Mucosa of gallbladder (tissue), 1 donor: ENCODE measurements at places on chromosomes 3 and 15.

- no peak for DNase-seq
Measured at GRCh38 chr15:100235030-100235617, 106.7 kb downstream of the ADAMTS17 start.

- no peak for DNase-seq
Measured at GRCh38 chr15:80820092-80820491, 40.9 kb downstream of the CEMIP start.

- no peak for DNase-seq
Measured at GRCh38 chr3:96449346-96449745, 365.0 kb upstream of the EPHA6 start.

DNA sequence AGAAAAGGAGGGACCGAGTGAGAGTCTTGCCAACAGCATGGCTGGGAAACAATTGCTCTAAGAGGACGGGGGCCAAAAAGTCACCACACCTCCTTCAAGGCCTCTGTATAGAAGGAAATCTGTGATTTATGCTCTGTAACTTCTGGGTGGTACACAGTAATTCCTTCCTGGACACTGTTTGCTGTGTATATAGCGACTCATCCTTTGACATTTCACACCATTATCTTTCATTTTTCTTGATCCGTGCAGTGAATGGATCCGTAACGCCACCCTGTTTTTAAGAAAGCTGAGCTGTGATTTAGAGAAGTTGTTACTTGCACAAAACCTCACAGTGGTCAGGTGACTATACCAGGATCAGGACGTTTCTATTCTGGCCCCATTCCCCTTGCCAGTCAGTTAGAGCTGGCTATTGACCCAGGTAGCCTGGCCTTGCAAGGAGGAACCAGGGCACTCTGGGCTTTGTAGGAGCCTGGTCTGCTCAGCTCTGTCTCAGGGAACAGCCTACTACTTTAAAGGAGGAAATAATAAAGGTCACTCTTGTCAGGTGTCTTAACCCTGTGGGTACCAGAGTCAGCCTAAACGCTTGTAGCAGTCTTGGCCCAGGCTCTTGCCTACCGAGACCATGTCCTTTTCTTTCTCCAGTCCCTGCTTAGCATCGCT lies 86.5 kb upstream of the MYZAP start:
- no peak for DNase-seq

GRCh38 chr3:52507359-52507758 lies 12.2 kb downstream of the STAB1 start:
- DNase-seq: no peak

DNA sequence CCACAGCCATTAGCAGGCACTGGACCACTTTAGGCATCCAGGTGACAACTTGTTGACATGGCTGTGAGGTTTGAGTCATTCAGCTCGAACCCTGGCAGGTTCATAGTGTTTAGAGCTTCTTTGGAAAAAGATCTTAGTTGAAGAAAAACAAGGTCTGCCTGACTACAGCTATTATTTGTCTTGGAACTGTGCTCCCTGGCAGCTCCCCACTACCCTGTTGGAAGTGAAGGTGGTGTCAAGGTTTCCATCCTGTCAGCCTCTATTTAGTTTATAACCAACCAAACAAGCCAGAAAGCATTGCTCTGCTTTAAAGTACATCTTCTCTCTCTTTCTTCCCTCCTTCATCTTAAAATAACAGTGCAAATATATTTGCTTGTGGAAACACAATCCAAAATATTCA lies 56.8 kb downstream of the KAT2B start:
- no peak for DNase-seq

GRCh38 chr3:34200576-34200975 lies 402.1 kb downstream of the PDCD6IP start:
- DNase-seq: no peak

GRCh38 chr3:147423537-147423797 lies 14.3 kb downstream of the ZIC1 start:
- no peak for DNase-seq

DNA sequence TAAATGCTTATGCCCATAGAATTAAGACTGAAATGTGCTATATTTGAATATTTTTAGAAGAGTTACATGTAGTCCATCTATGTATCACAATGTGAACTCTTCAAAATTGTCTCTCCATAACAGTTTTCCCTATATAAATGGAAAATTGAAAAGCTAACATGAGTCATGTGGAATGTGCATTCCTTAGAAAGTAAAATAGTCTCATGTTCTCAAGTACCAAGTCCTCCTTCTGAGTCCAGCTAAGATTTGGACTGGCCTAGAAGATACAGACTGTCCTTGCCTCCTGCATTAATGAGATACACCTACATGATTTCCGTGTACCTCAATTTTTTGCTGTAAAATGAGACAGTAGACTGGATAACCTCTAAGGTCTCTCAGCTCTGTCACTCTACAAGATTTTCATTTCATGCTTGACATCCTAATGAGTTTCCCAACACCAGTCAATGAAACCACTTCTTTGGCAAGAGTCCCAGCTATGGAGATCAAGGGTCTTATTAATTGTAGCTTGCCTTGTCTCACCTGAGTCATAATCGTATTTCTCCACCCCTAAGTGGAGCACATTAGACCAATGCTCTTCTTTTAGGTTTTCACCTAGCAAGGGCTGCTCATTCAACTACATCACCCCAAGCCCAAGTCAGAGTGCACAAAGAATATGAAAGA lies 350.6 kb upstream of the IL12A start:
- no peak for DNase-seq

- DNase-seq: peak; percentile 70
Measured at GRCh38 chr3:64187065-64187959, 38.0 kb downstream of the PRICKLE2 start.

GRCh38 chr15:45871121-45871855 lies 236.5 kb downstream of the SQOR start:
- no peak for DNase-seq

DNA sequence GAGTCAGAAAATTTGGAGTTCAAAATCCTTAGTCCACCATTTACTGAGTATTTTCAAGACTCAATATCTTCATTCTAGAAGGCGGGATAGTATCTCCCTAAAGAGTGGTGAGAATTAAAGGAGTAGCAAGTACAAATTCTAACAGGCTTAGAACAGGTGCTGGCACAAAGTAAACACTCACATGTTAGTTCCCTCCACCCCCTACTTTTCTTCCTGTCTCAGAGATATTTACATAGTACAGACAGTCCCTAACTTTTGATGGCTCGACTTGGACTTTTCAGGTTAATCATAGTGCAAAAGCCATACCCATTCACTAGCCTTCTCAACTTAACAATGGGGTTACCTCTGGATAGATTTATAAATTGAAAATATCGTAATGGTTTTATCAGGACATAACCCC lies 476.2 kb upstream of the RASGRP1 start:
- DNase-seq: no peak

DNA sequence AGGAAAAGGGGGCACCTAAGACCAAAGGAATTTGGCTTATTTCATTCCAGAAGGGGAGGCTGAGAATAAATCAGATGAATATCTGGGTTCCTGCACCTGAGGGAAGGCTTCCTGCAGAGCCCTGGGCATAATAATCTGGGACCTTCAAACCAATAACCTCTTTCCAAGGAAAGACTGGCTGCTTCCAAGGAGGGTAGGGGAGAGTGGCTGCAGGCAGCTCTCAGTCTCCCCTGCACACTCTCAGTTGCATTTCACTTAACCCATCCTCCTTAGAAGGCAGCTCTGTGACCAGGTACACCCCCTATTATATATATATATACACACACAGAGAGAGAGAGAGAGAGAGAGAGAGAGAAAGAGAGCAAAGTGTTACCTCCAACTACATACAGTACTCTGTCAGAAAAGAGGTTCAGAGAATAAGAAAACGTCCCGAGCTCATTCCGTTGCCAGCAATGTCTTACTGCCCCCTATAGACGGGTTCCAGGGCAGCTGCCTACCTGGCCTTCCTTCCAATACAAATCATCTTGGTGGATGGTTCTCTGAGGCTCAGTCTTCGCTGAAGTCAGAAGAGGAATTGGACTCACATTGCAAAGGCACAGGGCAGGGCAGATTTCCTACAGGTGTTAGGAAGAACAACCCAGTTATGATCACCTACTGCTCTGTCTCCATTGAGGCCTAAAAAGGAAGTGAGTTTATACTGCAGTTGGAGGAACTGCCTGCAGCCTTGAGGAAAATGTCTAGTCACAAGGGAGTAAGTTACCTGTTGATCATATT lies 26.1 kb downstream of the CAPN3 start:
- no peak for DNase-seq

- no peak for DNase-seq
Measured at GRCh38 chr3:105518203-105518602, 151.5 kb downstream of the ALCAM start.

DNA sequence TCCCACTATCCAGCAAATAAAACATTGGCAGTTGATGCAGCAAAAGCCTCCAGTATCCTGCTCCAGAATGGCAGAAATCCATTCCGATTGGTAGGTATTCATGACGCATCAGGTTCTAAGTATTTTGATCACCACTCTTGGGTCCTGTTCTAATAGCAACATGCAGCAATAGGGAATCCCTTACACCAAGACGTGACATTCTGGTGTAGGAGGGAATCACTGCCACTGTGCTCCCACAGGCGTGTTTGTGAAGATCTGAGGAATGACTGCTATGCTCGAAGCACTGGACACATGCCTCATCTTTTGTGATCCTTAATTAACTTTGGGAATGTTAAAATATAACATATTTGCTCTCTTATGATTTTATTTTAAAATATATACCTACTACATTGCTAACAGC lies 552.9 kb downstream of the MECOM start:
- no peak for DNase-seq

DNA sequence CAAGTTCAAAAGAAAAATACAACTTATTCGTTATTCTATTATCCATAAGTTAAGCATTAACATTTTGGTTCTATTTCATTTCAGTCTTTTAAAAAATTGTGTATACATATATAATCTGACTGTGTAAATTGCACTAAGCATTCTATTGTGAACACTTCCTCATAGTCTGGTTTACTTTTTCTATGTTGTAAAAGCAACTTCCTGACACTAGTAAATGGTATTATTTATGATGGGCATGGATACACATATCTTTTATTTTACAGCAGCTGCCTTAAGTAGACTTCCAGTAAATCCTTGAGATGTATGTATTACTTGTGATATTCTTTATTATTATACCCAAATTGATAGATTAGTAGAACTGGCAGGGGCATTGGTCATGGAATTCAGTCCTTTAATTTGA lies 58.2 kb downstream of the FNDC3B start:
- DNase-seq: no peak

DNA sequence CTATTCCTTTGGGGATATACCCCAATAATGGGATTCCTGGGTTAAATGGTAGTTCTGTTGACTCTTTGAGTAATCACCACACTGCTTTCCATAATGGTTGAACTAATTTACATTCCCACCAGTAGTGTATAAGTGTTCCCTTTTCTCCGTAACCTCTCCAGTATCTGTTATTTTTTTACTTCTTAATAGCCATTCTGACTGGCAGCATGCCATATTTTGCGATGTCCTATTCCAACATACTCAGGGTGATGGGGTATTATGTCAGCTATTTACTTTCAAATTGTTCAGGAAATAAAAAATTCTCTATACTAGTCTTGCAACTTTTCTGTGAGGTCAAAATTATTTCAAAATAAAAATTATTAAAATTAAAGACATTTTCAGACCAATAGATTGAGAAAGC lies 9.1 kb upstream of the PARP14 start:
- no peak for DNase-seq

DNA sequence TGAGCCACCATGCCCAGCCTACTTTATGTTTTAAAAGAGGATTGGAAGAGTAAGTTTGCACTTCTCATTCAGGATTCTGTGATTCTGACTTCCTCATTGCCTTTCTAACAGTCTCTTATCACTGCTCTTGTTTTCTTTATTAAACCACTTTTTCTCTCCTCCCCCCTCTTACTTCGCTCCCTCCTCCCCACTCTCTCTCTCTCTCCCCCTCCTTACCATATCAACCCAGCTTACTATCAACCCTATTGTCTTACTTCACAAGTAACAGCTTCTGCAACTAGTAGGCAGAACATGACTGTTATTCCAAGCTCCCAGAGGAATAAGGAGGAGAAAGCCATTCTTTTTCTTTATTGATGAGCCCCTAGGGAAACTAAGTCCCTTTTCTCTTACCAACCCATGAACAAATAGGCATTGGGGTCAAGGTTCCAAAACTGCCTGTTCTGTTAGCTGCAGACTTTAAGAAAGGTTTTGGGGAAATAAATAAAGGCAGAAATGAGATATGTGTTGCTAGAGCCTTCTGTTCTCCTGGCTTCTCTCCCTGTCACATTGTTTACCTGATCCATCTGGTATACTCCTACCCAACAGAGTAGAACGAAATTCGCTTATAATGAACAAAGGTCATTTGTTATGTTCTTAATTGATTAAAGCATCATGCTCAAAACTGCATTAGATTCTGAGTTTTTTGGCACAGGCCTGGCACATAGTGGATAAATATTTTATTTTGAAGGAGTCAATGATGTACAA lies 56.4 kb upstream of the RASGRP1 start:
- DNase-seq: no peak

- DNase-seq: no peak
Measured at GRCh38 chr15:80694611-80695098, 455 bp upstream of the ABHD17C start.

DNA sequence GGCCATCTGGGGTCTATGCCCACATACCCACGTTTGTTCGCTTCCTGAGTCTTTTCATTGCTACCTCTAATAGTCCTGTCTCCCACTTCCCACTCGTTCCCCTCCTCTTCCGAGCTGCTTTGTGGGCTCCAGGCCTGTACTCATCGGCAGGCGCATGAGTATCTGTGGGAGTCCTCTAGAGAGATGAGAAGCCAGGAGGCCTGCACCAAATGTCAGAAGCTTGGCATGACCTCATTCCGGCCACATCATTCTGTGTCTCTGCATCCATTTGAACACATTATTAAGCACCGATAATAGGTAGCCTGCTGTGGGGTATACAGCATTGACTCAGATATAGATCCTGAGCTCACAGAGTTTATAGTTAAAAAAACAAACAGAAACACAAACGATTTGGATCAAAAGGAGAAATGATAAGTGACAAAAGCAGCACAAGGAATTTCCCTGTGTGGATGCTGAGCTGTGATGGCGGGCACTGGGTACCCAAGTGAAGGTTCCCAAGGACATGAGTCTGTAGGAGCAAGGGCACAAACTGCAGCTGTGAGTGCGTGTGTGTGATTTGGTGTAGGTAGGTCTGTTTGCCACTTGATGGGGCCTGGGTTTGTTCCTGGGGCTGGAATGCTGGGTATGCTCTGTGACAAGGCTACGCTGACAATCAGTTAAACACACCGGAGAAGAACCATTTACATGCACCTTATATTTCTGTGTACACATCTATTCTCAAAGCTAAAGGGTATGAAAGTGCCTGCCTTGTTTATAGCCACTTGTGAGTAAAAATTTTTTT lies 35.9 kb downstream of the NR1I2 start:
- DNase-seq: no peak

DNA sequence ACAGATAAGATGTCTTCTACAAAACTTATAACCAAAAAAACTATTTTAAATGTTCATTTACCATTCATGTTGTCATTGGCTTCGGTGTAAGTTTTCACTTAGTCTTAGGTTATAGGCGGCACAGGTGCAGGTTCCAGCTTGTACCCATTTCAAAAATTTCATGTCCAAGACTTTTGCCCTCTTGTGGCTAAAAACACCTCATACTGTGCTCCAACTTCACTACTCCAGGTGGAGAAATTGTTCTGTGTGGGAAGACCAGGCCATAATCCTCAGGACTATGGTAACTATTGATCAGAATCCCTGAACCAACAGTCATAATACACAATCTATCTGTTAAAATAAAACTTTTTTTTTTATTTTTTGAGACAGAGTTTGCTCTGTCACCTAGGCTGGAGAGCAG lies 95.2 kb upstream of the ATP11B start:
- DNase-seq: no peak

- no peak for DNase-seq
Measured at GRCh38 chr3:189040656-189041335, 131.0 kb upstream of the TPRG1 start.
